Right hindlimb (tissue), 1 donor: ENCODE measurements at places on chromosomes 4 and X.

DNA sequence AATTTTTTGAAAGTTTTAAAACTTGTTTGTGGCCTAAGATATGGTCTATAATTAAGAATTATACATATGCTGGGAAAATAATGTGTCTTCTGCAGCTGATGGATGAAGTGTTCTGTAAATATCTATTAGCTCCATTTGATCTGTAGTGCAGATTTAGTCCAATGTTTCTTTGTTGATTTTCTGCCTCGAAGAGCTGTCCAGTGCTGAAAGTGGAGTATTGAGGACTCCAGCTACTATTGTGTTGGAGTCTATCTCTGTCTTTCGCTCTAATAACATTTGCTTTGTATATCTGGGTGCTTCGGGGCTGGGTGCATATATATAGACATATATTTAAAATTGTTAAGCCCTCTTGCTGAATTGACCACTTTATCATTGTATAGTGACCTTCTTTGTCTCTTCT is 2127.3 kb downstream of the PCDH7 start:
- no peak for DNase-seq

- DNase-seq = no peak
These were observed 28.7 kb upstream of the MAP3K15 start for GRCh38 chrX:19543951-19544381.

GRCh38 chr4:76867880-76868655 is 29.9 kb downstream of the SOWAHB start:
- no peak for DNase-seq

- DNase-seq = no peak
These were observed 34.7 kb upstream of the CYP2U1 start for GRCh38 chr4:107896646-107897045.

GRCh38 chrX:104712515-104712914 is 146.5 kb downstream of the IL1RAPL2 start:
- no peak for DNase-seq

GRCh38 chr4:105191621-105192210 is 45.0 kb downstream of the TET2 start:
- no peak for DNase-seq

DNA sequence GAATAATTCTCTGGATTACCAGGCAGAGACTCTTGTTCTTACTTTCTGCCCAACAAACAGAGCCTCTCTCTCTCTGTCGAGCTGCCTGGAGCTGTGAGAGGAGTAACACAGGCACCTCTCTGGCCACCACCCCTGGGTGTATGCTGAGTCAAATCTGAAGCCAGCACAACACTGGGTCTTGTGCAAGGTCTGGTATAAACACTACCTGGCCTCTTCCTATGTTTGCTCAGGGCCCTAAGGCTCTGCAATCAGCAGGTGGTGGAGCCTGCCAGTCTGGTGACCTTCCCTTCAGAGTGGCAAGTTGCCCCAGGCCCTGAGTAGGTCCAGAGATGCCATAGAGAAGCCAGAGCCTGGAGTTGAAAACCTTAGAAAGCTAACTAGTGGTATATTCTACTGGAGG is 139.9 kb downstream of the CPXCR1 start:
- DNase-seq = no peak

DNA sequence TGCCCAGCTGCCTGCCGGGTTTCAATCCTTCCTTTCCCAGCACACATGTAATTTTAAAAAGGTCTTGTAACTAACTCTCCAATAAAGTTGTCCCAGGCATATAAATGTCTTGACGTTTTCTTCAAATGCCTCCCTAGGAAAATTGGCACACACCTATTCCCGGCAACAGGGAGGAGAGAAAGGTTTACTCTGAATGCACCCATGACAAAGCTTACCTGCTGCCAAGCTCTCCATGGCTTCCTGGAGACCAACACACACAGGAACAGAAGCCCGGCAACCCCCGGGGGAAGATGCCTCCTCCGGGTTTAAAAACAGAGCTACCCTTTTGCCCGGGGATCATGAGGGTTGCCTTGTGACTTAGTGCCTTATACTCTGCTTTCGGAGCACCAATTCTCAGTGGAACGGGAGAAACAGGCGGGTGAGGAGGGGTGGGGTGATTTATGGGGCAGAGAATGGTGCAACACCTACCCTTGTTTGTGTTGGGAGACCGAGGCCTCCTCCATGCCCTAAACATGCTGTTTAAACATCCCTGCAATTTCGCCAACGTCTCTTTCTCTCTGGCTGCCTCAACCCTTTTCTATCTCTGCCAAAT is 4.8 kb upstream of the GYG2 start:
- no peak for DNase-seq

GRCh38 chr4:54090804-54091623 is 8.9 kb upstream of the GSX2 start:
- no peak for DNase-seq

DNA sequence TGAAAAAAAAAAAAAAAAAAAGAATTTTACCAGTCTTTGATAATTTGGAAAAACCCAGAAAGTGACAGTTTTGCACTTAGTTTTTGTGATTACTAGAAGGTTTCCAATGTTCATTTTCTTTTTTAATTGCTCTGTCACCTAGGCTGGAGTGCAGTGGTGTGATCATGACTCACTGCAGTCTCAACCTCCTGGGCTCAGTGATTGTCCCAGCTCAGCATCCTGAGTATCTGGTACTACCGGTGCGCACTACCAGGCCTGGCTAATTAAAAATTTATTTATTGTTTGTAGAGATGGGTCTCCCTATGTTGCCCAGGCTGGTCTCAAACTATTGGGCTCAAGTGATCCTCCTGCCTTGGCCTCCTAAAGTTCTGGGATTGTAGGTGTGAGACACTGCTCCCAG is 3.3 kb downstream of the NUDT9 start:
- no peak for DNase-seq

DNA sequence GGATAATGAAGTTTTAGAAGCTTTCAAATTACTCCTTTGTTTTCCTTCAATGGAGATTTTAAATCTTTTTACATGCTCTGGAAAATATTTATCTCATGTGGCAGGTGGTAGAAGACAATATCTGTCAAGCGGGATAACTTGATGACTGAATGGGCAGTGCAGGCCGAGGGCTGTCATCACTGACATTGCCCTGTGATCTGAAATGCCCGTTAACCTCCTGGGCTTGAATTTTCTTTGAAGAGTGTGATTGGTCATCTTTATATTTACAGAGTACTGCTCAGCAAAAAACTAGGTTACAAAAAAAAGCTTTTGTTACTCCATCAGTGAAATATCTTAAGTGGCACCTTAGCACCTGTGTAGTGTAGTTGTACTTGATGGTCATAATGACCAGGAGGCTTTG is 147.5 kb downstream of the GATB start:
- no peak for DNase-seq

DNA sequence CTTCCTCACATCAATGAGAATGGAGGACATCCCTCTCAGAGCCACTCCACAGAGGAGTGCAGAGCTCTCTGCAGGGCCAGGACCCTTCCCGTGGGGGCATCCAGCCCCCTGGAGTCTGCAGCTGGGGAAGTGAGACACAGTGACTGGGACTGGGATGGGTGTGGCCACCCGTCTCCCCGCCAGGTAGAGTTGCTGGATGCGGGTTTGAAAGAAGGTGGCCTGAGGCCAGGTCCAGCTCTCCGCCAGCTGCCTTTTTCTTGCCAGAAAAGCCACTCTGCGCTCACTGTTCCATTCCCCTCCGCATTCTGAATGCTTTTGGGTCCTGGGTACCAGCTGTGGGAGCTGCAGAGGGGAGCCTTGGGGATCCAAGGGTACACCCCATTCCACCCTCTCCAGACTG is 82.6 kb downstream of the ABLIM2 start:
- DNase-seq = peak; percentile 10

GRCh38 chrX:116281106-116281505 is 110.6 kb downstream of the AGTR2 start:
- DNase-seq = no peak

- no peak for DNase-seq
These were observed 14.0 kb upstream of the GLOD5 start for GRCh38 chrX:48747415-48748016.

DNA sequence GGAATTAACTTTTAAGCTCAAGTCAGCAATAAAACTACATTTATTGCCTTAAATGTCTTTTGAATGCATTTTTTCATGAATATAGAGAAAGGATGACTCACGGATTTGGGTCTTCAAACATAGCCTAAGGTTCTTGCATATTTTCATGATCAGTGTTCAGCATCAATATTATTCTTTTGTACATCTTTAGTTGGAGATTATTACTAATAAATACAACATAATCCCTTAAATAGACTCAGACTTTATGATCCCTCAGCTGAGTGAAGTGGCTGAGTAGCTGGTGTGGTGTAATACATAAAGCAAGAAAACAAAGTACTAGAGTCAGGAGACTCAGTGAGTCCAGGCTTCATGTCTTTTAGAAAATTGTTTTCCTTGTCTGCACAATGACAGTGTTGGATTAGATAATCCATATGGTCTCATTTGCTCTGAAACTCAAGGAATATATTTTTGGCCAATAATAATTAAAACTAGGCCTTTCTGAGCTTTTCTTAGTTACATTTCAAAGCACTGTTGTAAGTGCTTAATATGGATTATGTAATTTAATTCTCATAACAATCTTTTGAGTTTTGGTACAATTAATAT is 78.3 kb upstream of the UNC5C start:
- DNase-seq = no peak

- peak; percentile 26 for DNase-seq
These were observed 151.3 kb upstream of the JADE1 start for GRCh38 chr4:128658214-128658631.

GRCh38 chrX:100979881-100980607 is 10.5 kb downstream of the ARL13A start:
- DNase-seq = no peak

- no peak for DNase-seq
These were observed at the start of gene RENBP for GRCh38 chrX:153944140-153944799. Gene RENBP (minus strand): TSS chrX:153944643. CDS start chrX:153944610, 33 bp downstream.

DNA sequence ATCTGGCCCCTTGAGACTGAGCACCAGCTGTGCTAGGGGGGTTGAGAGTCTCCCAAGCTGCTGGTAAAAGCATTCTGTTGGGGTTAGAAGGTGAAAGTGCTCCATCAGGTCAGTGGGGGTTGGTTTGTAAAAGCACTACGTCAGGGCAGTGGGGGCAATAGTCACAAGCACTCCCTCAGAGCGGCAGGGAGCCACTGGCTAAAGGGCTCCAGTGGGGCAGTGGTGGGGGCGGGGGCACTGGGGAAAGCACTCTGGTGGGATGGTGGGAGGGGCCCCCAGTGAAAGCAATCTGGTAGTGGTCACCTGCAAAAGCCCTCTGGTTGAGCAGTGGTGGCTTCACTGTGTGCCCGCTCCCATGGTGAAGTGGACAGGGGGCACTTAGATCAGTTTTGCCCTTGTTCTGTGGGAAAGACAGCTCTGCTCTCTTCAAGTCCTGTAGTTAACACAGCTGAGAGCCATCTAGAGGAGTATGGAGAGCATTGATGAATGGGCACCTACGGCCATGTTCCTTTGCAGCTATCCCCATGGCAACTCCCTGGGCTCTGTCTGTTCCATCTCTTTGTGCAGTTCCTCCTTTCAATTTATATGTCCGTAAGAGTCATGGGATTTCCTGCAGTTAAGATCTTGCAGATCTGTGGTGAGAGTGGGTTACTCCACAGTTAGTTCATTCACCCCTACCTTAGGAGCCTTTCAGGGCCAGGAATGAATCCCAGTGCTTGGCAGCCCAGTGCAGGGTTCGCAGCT is 106.4 kb downstream of the SH3BGRL start:
- DNase-seq = no peak

DNA sequence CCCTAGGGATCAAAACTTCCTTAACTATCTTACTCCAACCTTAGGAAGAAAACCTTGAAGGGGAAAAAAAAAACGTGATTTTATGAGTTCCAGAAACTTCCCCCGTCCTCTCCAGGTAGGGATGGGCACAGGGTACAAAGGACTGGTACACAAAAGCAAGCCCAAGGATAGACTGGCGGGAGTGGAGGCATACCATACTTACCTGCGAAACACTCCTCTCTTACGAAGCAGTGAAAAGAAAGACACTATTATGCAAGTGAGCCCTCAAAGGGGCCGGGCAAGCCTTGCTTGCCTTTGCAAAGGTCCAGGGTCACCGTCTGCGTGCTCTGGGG is 651 bp downstream of the TSPAN6 start:
- DNase-seq = no peak

- no peak for DNase-seq
These were observed 135.4 kb downstream of the GC start for GRCh38 chr4:71648448-71648847.

- DNase-seq = no peak
These were observed 32.0 kb upstream of the TBC1D1 start for GRCh38 chr4:37858872-37859271.

GRCh38 chr4:56671860-56672259 is 9.2 kb downstream of the HOPX start:
- no peak for DNase-seq

GRCh38 chr4:89119166-89119565 is 7.8 kb downstream of the TIGD2 start:
- DNase-seq = no peak

- DNase-seq = peak; percentile 93
These were observed at the start of gene FAM13A for GRCh38 chr4:89056953-89057398. Gene FAM13A (minus strand): TSS chr4:89057185. CDS start chr4:89056964, 221 bp downstream.

- no peak for DNase-seq
These were observed 24.4 kb upstream of the DYNLT3 start for GRCh38 chrX:37871626-37872302.

DNA sequence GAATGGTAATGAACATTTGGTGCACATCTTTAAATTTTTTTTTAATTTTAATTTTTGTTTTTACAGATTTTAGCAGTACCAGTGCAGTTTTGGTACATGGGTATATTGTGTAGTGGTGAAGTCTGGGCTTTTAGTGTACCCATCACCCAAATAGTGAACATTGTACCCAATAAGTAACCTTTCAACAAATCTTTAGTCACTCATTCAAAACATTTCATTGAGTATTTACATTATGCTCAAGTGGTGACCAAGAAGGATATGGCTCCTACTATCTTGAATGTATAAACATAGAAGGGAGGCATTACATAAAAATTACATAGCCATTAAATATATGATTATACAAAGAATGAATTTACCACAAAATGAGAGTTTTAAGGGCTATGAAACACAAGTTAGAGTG is 223.3 kb downstream of the SPRY1 start:
- DNase-seq = no peak

GRCh38 chr4:39712819-39713607 is 15.1 kb downstream of the UBE2K start:
- no peak for DNase-seq

DNA sequence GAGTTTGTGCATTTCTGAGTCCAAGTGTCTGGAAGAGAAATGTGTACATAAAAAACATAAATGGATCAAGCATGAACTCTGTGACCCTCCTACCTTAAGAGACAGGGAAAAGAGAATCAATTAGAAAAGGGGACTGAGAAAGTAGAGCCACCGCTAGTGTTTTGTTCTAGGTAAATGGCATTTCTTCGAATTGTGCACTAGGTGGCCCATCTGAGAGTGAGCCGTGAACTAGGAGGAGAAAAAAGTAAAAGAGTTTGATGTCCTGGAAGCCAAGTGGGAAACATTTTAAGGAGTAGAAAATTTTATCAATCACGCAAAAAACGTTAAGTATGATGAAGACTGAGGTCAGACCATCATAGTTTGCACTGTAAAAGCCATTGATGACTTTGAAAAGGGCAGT is 55.1 kb downstream of the NAF1 start:
- no peak for DNase-seq

GRCh38 chr4:64250061-64250460 is 159.2 kb downstream of the TECRL start:
- DNase-seq = no peak

GRCh38 chr4:35697210-35697736 is 547.0 kb downstream of the ARAP2 start:
- DNase-seq = no peak

- DNase-seq = no peak
These were observed 39.0 kb downstream of the FBXO8 start for GRCh38 chr4:174244441-174244840.

GRCh38 chrX:100677611-100678181 is 33.7 kb downstream of the SRPX2 start:
- DNase-seq = no peak

- no peak for DNase-seq
These were observed 24.5 kb downstream of the ZNF41 start for GRCh38 chrX:47458528-47458927.
